ENCODE measurements at places on chromosomes 3 and 15. TPM values are rescaled to one million over a fixed set of nuclear protein-coding genes. Genes with fewer than 3 reads are reported as not detected.

The C15orf39 gene
- polyA plus RNA-seq: 13.9 TPM

DNA sequence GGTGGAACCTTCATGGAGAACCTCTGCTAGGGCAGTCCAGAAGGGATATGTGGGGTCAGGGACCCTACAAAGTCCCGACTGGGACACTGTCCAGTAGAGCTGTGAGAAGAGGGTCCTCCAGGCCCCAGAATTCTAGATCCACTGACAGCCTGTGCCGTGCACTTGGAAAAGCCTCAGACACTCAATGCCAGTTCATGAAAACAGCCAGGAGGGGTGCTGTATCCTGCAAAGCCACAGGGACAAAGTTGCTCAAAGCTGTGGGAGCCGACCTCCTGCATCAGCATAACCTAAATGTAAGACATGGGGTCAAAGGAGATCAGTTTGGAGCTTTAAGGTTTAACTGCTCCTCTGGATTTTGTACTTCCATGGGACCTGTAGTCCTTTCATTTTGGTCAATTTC, 448.8 kb upstream of the CADM2 start:
- DNase-seq: peak; percentile 26

The ZNF860 gene
- 2.7 TPM for polyA plus RNA-seq

DNA sequence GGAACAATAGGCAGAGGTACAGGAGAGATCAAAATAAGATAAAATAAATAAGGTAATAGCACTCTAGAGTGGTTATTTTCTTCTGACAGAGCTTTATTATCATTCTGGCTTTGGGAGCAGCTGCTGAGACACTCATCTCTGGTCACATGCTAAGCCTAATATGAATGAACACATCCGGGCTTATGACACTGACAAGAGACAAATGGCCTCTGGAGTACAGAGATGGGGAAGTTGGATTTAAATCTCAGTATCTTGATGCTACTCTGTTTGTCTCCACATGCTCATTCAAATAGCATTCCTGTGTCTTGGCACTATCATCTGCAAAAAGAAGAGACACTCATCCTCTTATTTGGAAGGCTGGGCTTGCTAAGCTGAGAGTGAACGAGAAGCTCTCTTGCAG, 55.6 kb downstream of the TMEM45A start:
- DNase-seq: no peak

The OXNAD1 gene
- 20.0 TPM for polyA plus RNA-seq

DNA sequence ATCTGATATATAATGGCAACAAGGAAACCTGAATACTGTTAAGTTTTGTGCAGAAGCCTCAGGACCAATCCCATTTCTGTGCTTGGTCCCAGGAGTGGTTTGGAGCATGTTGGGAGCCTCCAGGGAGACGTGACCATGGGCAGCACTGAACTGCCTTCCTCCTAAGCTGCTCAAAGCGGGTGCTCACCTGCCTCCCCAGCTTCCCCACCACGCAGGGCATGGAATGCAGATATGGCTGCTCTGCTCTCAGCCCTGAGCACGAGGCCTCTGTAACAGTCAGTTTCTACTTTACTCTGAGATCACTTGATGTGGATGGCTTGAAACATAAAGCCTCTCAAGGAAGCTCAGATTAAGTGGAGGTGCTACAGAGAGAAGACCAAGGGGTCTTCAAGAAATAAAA, 49.3 kb downstream of the MESD start:
- no peak for DNase-seq

The LZTFL1 gene
- polyA plus RNA-seq: 6.3 TPM

GRCh38 chr3:37992271-37993066, 1.9 kb downstream of the VILL start:
- DNase-seq: no peak

The MAGEL2 gene
- polyA plus RNA-seq: 6.0 TPM

The GPR27 gene
- 7.8 TPM for polyA plus RNA-seq

The ZMAT3 gene
- polyA plus RNA-seq: 10.0 TPM

The SLC12A1 gene
- polyA plus RNA-seq: 0.57 TPM

GRCh38 chr3:14433106-14433505, 30.7 kb downstream of the SLC6A6 start:
- DNase-seq: no peak

GRCh38 chr15:33034588-33034987, 159.9 kb downstream of the FMN1 start:
- DNase-seq: no peak

The ANKUB1 gene
- polyA plus RNA-seq: not detected

DNA sequence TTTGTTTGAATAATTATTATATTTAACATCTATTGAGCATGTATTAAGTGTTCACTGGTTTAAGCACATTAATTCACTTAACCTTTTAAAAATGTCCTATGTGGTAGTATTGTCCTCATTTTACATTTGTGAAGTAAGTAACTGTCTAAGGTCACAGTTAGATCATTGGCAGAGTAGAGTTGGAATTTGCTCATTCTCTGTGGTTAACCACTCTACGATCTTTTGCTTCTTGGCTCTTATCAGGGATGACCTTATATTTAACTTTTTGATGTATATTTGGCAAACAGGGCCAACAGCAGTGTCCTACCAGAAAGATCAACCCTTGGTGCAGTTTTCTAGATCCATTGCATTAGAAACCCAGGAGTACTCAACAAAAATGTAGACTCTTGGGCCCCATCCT, 34.0 kb downstream of the PXK start:
- no peak for DNase-seq

- no peak for DNase-seq
Measured at GRCh38 chr3:171470714-171471227, 10.6 kb upstream of the TNIK start.
